ENCODE measurements at places on chromosomes 1 and 21. TPM values are rescaled to one million over a fixed set of nuclear protein-coding genes. Genes with fewer than 3 reads are reported as not detected.

Gene HAO2
- total RNA-seq: not detected

Gene KRTAP13-2
- total RNA-seq: not detected

Gene VWA1
- total RNA-seq: 56.6 TPM

Gene A3GALT2
- total RNA-seq: not detected

Gene UBXN10
- 11.9 TPM for total RNA-seq

Gene BSND
- 0.09 TPM for total RNA-seq

Gene GPR161
- total RNA-seq: 6.0 TPM

Gene SDE2
- total RNA-seq: 17.3 TPM

Gene GJB5
- total RNA-seq: 18.1 TPM

Gene GBP1
- total RNA-seq: 6.0 TPM

Gene IRF6
- 50.9 TPM for total RNA-seq

Gene NCAM2
- not detected for total RNA-seq

Gene LY9
- 3.0 TPM for total RNA-seq

Gene S100A16
- 226 TPM for total RNA-seq

Gene OLIG2
- not detected for total RNA-seq

Gene CTSK
- 4.7 TPM for total RNA-seq

Gene ADORA3
- total RNA-seq: not detected

Gene C1orf115
- 5.6 TPM for total RNA-seq

Gene SLC30A10
- total RNA-seq: not detected

Gene ADCY10
- 0.28 TPM for total RNA-seq

Gene SGIP1
- not detected for total RNA-seq

Gene LGR6
- total RNA-seq: 5.6 TPM

Gene DNASE2B
- not detected for total RNA-seq

Gene DMRTA2
- not detected for total RNA-seq

Gene PDE9A
- total RNA-seq: 8.4 TPM

Gene PCAT6
- 3.6 TPM for total RNA-seq

All from PC-9 (cell line).